Cortex of kidney (tissue), 1 donor: ENCODE measurements at places on chromosomes 7 and 10.

- no peak for DNase-seq
Measured at GRCh38 chr10:49080965-49081364, 34.4 kb downstream of the VSTM4 start.

DNA sequence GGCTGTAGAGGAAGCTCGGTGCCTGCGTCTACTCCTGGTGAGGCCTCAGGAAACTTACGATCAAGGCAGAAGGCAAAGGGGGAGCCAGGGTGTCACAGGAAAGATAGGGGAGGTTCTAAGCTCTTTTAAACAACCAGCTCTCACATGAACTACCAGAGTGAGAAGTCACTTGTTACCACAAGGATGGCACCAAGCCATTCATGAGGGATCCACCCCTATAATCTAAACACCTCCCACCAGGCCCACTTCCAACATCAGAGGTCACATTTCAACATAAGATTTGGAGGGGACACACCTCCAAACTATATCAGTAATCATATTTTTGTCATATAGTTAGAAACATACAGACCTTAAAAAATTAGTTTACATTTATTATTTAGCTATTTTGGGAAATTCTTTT, 9.4 kb downstream of the NOC3L start:
- no peak for DNase-seq

GRCh38 chr10:132689721-132690360, 96.1 kb downstream of the NKX6-2 start:
- no peak for DNase-seq

GRCh38 chr10:102175415-102175814, 23.2 kb downstream of the NOLC1 start:
- no peak for DNase-seq

- DNase-seq = no peak
Measured at GRCh38 chr7:29254591-29254990, 60.0 kb downstream of the CHN2 start.

DNA sequence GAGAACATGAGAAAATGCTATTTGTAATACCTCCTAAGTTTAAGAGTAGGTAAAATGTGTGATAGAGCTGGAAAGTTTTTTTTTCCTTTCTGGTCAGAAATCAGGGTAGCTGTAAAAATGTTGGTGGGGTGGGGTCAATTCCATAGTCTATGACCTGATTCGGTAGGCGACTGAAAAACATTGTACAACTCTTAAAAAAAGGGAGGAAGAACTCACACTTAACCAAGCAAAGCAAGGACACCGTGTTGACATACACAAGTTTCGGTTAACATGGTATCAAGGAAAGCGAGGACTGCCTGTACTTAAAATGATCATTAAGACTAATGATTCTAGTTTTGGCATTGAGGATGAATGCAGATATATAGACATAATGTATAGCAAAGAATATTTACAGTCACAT, 1.8 kb upstream of the ZEB1 start:
- no peak for DNase-seq

GRCh38 chr7:19061331-19061730, 56.1 kb downstream of the TWIST1 start:
- no peak for DNase-seq

DNA sequence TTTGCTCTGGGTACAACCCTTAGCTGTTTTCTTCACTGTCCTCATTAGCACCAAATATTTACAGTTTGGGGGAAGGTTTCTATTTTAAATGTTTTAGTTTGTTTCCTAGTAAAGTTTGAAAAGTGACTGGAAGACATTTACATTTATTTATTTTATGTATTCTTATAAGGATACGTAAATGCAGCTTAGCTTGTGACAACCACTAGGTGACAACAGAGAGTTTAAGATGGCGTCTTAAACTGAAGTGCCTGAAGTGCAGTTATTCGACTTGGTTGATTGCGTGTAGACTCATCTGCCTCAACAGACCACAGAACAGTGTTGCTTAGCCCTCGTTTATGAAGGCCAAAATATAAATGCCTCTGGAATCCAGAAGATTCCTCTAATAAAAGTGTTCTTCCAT, 378.2 kb upstream of the MYO3A start:
- DNase-seq = no peak
